ENCODE measurements at places on chromosomes 5 and 9.
A peak's percentile ranks its signal among the peaks of the same experiment; 100 is the strongest.

- no peak for DNase-seq
Measured at GRCh38 chr5:178468196-178468685, 122.0 kb downstream of the COL23A1 start.

- peak; percentile 77 for DNase-seq
Measured at GRCh38 chr9:128127568-128127989, at the start of gene PTGES2. Gene PTGES2, minus strand, starts transcription at chr9:128127729. Its CDS starts 12 bp downstream, at chr9:128127717.

GRCh38 chr9:17018540-17019196 lies 116.2 kb upstream of the CNTLN start:
- DNase-seq: no peak

- DNase-seq: no peak
Measured at GRCh38 chr5:178540526-178540925, 49.7 kb downstream of the COL23A1 start.

DNA sequence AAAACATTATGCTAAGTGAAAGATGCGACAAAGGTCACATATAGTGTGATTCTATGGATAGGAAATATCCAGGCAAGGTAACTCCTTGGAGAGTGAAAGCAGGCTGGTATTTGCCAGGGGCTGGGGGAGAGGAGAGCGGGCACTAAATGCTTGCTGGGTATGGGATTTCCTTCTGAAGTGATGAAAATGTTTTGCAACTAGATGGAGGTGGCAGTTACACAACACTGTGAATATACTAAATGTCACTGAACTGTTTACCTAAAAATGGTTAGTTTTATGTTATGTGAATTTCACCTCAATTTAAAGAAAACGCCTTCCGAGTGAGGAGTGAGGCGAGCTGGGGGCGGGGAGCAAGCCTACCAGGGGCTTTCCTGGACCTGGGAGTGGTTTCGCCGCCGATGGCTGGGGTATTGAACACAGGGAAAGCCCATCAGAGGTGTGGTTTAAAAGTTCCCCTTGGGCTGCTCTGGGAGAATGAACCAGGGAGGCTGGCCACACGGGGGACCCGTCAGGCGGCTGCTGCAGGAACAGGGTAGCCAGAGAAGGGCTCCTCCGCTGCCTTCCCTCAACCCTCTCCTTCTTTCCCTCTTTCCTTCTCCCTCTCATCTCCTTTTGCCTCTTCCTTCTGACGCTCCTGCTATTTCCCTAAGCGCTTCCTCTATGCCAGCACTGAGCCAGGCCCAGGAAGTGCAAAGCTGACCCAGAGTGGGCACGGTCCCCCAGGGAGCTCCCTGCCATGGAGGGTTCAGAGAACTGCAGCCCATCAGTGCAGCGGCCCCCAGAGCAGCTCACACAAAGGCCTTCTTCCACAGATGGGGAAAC lies 4.9 kb downstream of the AKNA start:
- peak; percentile 78 for DNase-seq
